Esophagus squamous epithelium (tissue), 5 donors: ENCODE measurements at places on chromosomes 6 and 20.

DNA sequence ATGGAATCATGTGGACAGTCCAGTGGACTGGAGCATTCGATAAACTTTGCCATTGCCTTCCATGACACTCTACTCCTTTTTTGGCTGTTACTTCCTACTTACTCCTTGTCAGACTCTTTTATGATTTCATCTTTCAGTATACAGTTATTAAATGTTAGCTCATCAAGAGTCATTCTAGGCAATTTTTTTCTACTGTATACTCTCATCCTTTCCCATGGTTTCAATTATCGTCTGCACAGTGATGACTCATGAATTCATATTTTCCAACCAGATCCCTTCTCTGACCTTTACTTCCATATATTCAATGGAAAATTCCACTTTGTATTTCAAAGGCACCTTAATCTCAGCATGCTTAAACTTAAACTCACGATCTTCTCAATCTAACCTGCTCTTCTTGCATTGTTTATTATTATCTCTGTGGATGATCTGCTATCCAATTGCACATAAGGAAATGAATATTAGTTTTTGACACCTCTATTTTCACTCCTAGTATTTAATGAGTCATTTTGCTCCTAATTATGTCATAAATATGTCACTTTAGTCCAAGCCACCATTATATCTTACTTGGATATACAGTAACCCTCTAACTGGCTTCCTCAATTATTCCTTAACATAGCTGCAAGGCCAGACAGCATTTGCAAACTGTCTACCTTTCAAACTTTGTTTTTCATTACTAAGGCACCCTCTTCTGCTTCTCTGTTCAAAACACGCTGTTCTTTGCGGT, 427.5 kb downstream of the PHF3 start:
- no peak for DNase-seq

DNA sequence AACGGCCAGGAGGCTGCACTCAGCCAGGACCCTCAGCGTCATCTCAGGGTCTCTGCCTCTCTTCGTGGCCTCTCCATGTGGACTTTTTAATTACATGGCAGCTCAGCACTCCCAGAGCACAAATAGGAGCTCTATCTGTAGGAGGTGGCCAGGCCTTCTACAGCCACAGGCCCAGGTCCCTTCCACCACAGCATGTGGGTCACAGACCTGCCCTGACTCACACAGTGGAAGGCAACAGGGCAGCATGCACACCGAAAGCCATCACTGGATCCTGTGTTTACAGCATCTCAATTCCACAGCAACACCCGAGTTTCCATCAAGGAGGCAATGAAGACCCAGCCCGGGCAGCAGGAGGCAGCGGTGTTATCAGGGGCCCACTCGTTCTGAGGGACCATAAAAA, 65.8 kb upstream of the CD93 start:
- no peak for DNase-seq

GRCh38 chr6:160408528-160408927, 60.4 kb downstream of the SLC22A3 start:
- DNase-seq = no peak

DNA sequence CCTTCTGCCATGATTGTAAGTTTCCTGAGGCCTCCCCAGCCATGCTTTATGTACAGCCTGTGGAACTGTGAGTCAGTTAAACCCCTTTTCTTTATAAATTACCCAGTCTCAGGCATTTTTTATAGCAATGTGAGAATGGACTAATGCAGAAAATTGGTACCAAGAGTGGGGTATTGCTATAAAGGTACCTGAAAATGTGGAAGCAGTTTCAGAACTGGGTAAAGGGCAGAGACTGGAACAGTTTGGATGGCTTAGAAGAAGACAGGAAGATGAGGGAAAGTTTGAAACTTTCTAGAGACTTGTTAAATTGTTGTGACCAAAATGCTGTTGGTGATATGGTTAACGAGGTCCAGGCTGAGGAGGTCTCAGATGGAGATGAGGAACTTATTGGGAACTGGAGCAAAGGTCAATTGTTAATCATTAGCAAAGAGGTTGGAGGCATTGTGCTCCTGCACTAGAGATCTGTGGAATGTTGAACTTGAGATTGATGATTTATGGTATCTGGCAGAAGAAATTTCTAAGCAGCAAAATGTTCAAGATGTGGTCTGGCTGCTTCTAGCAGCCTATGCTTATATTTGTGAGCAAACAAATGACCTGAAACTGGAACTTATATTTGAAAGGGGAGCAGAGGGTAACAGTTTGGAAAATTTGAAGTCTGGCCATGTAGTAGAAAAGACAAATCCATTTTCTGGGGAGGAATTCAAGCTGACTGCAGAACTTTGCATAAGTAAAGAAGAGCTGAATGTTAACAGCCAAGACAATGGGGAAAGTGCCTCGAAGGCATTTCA, 79.0 kb upstream of the GMDS start:
- no peak for DNase-seq

GRCh38 chr6:24564081-24564480, 69.3 kb downstream of the ALDH5A1 start:
- no peak for DNase-seq

- DNase-seq = no peak
These were observed 57.2 kb upstream of the MYL9 start for GRCh38 chr20:36483919-36484808.

GRCh38 chr6:119197271-119197670, 118.8 kb upstream of the FAM184A start:
- no peak for DNase-seq

- no peak for DNase-seq
These were observed 236.0 kb upstream of the STXBP5 start for GRCh38 chr6:146968041-146968760.
